Endodermal cell (in vitro differentiated cells): ENCODE measurements at places on chromosomes 3 and 15.
A peak's percentile ranks its signal among the peaks of the same experiment; 100 is the strongest.

DNA sequence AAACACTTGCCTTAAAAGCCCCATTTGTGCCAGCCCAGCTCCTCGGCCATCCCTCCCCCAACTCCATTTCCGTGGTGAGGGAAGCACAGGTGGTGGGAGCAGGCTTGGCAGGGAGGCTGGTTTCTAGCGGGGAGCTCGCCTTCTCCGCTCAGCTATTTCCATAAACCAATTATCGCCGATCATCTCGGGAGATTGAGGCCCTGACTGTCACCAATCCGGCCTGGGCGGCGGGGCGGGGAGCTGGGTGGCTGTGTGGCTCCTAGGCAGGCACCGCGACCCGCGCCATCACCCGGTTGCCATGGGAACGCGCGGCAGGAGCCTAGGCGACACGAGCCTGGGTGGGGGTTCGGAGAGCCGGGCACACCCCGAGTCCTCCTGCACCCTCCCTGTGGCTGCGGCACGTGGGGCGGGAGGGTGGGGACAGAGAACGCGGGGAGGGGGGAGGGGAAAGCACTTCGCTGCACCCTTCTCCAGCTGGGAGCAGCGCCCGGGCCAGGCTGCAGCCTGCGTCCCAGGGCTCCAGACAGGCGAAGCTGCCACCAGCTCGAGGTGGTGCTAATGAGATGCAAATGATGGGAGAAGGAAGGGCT lies 9.3 kb downstream of the CCDC33 start:
- H3K4me3 ChIP-seq: peak overlapping the region; percentile 46
- H3K27ac ChIP-seq: no peak overlapping the region
- peaks cover 18% of the 10 kb centered on the region for H3K4me1 ChIP-seq
- peak; percentile 94 for DNase-seq

DNA sequence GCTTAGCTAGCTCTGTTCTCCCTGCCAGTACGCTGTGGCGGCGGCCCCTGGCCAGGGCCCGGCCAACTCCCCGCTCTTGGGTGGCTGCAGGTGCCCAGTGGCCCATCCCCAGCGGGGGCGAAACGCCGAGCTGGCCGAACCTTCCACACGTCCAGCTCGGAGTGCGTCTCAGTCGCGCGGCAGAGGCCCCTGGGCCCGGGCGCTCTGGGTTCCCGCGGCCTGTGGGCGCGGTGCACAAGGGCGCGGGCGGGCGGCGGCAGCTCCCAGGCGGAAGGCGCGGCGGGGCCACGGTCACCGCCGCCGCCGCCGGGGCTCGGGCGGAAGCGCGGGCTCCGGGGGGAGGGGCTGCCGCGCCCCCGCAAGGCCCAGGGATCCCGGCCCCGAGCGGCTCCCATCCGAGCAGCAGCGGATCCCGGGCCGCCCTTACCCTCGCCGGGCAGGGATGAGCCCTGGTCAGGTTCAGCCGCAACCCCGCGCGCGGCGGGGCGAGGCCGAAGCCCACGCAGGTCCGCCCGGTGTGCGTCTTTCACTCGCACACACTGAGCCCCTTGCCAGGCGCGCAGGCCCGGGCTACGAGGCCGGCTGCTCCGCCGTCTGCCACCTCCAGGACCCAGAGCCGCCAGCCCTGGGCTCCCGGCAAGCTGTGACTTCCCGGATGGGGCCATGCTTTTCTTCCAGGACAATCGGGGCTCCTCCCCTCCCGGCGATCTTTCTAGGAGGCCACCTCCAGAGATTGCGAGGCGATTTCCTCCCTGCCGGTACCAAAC lies 54.2 kb downstream of the CCDC54 start:
- H3K4me1 ChIP-seq: peaks cover 15% of the 10 kb centered on the region
- no peaks in the 10 kb centered on the region for H3K36me3 ChIP-seq
- peaks cover 8% of the 10 kb centered on the region for H3K27me3 ChIP-seq

DNA sequence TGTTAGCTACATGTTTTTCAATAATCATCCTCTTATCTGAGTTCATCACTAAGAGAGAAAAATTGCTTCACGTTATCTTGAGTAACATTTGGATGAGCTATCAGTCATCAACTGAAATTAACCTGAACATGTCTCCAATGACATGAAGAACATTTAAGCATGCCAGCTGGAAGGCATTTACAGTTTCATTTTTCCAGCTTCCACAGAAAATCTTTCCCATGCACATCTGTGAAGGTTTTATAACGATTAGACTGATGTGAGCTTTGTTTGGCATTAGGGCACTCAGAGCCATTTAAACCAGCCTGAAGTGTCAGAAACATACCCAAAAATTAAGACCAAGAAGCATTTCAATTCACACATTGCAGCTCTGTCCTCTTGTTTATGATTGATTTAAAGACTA lies 235.8 kb upstream of the ARHGEF26 start:
- no peak overlapping the region for H3K27ac ChIP-seq
- no peaks in the 10 kb centered on the region for H3K4me1 ChIP-seq
- H3K36me3 ChIP-seq: no peaks in the 10 kb centered on the region
- no peak for DNase-seq
- no peak overlapping the region for H3K4me3 ChIP-seq

- H3K27ac ChIP-seq: no peak within 1 kb of the TSS
- H3K4me1 ChIP-seq: no peaks in the 10 kb centered on the region
- H3K4me3 ChIP-seq: peak within 1 kb of the TSS; percentile 78
- no peaks in the 10 kb centered on the region for H3K36me3 ChIP-seq
- H3K27me3 ChIP-seq: peaks cover 29% of the 10 kb centered on the region
- DNase-seq: peak; percentile 99
These were observed at the start of gene SCAMP5 for GRCh38 chr15:74995182-74995778. SCAMP5 (plus strand) TSS chr15:74995563; CDS start chr15:75011840, 16,277 bp downstream.

GRCh38 chr15:91318931-91319330 lies 218.9 kb downstream of the SV2B start:
- no peak overlapping the region for H3K27ac ChIP-seq
- no peak overlapping the region for H3K4me3 ChIP-seq
- H3K4me1 ChIP-seq: no peaks in the 10 kb centered on the region

DNA sequence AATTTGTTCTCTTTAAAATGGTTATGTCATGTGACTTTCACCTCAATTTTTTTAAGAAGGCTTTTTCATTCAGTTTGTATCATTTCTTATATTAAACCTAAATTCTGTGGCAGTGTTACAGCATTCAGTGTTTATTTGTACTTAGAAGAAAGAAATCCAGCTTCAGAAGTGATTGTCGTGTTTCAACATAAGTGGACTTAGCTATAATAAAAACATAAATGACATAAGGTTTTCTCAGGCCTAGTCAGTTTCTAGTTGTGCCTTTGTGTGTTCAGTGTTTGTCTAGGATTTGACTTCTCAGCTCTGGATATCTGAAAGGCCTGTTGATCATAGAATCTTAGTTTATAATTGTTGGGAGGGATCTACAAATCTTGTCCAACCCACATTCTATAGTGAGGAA lies 80.5 kb downstream of the STT3B start:
- H3K27me3 ChIP-seq: no peaks in the 10 kb centered on the region
- peaks cover 87% of the 10 kb centered on the region for H3K36me3 ChIP-seq
- no peak overlapping the region for H3K27ac ChIP-seq
- H3K4me1 ChIP-seq: no peaks in the 10 kb centered on the region
- DNase-seq: no peak

DNA sequence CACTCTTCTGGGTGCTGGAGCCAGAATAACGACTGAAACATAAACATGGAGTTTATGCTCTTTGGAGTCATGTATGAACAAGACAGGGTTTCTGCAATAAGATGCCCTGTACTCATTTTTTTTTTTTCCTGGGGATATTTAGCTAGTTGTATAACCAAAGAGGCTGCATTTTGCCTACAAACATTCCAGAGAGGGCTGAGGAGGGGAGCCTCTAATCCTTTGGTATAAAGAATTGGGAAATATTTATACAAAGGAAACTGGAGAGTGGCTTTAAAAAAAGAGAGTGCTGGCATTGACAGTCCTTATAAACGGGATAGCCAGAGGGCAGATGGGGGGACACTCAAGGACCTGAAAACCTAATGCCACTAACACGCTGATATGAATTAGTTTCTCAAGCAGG lies 32.4 kb upstream of the GAP43 start:
- no peak for DNase-seq
- no peaks in the 10 kb centered on the region for H3K4me1 ChIP-seq
- peaks cover 5% of the 10 kb centered on the region for H3K27me3 ChIP-seq
- H3K4me3 ChIP-seq: no peak overlapping the region
- H3K36me3 ChIP-seq: no peaks in the 10 kb centered on the region

- DNase-seq: no peak
- H3K36me3 ChIP-seq: no peaks in the 10 kb centered on the region
- no peak overlapping the region for H3K27ac ChIP-seq
These were observed 86.4 kb downstream of the DNAJB8 start for GRCh38 chr3:128380295-128380694.

DNA sequence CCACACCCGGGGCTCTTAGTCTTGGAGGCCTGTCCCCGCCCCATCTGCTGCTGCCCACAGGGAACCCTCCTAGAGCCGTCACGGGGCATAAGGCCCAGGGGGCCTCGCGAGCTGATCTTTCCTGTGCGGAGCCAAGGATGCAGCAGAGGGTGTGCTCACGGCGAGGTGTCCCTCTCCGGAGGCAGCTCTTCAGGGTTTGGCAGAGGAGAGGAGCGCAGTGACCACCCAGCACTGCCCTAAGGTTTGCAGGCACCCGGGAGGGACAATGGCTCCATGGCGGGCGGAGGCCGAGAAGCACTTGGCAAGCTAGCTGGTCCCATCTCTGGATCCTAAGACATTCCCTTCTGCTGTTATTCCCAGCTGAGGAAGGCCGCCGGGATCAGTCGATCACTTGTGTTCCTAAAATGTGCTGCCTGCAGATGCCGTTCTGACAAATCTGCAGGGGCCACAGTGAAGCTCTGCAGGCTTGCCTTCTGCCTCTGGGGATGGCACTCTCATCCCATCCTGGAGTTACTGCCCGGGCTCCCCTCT lies 47.4 kb upstream of the PCSK6 start:
- no peaks in the 10 kb centered on the region for H3K36me3 ChIP-seq
- H3K4me1 ChIP-seq: no peaks in the 10 kb centered on the region
- H3K27me3 ChIP-seq: no peaks in the 10 kb centered on the region
- no peak overlapping the region for H3K27ac ChIP-seq
- H3K4me3 ChIP-seq: no peak overlapping the region

DNA sequence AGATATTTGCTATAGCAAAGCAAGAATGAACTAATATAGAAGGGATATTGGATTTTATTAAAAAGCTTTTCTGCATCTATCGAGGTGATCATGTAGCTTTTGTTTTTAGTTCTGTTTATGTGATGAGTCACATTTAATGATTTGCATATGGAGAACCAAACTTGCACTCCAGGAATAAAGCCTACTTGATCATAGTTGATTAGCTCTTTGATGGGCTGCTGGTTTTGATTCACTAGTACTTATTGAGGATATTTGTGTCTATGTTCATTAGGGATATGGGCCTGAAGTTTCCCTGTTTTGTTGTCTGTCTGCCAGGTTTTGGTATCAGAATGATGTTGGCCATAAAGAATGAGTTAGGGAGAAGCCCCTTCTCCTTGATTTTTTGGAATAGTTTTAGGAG lies 310.7 kb downstream of the ARPP21 start:
- DNase-seq: no peak
- H3K27me3 ChIP-seq: no peaks in the 10 kb centered on the region
- no peaks in the 10 kb centered on the region for H3K4me1 ChIP-seq
- no peak overlapping the region for H3K27ac ChIP-seq
- no peak overlapping the region for H3K4me3 ChIP-seq

DNA sequence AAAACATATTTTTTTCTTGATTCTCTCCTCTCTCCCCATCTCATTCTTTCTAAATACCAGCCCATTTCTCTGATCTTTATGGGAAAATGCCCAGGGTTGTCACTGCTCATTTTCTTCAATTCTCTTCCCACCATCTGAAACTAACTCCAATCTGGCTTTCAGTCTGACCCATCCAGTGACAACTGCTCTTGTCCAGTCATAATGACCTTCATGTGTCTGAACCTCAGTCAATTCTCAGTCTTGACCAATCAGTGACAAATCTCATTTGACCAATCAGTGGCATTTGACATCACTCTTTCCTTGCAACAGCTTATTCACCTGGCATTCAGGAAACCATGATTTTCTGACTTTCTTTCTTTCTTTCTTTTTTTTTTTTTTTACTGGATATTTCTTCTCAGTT lies 15.1 kb downstream of the VEPH1 start:
- H3K36me3 ChIP-seq: no peaks in the 10 kb centered on the region
- H3K27me3 ChIP-seq: no peaks in the 10 kb centered on the region
- H3K27ac ChIP-seq: no peak overlapping the region
- H3K4me3 ChIP-seq: no peak overlapping the region
- H3K4me1 ChIP-seq: no peaks in the 10 kb centered on the region

DNA sequence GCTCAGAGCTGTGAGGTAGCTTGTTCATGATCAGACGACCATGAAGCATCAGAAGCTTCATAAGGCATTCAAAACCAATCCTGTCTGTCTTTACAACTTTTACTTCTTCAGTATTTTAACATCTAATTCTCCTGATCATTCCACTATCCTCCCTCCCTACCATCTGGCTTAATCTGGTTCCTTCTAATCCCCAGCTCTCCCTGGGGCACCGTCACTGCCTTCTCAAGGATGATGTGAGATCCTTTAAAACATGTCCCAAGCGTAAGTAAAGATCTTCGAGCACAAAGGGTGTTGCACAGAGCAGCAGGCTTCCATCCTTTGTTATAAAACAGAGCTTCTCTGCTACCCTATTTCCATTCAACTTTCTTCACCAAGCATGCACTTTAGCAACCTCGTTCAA lies 362.7 kb upstream of the ARRDC4 start:
- H3K27me3 ChIP-seq: no peaks in the 10 kb centered on the region
- peaks cover 6% of the 10 kb centered on the region for H3K4me1 ChIP-seq
- H3K4me3 ChIP-seq: no peak overlapping the region
- no peak overlapping the region for H3K27ac ChIP-seq

DNA sequence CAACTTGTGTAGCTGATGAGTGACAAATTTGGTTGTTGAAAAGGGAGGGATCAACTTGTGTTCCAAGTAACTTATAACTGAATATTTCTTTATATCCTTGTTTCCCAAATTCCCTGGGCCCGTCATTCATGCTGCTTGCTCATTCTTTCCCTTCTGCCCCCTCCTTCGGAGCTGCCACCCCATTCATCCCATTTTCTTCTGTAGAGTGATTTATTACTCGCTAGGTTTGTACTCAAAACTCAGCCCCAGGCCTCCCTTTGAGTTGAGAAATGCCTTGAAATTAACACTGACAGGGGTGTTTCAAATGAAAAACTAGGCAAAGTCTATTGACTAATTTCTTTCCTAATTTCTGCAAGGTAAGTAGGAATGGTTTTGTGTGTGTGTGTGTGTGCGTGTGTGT lies 277.4 kb upstream of the SLCO3A1 start:
- DNase-seq: no peak
- H3K27me3 ChIP-seq: no peaks in the 10 kb centered on the region
- H3K36me3 ChIP-seq: no peaks in the 10 kb centered on the region
- no peak overlapping the region for H3K4me3 ChIP-seq

DNA sequence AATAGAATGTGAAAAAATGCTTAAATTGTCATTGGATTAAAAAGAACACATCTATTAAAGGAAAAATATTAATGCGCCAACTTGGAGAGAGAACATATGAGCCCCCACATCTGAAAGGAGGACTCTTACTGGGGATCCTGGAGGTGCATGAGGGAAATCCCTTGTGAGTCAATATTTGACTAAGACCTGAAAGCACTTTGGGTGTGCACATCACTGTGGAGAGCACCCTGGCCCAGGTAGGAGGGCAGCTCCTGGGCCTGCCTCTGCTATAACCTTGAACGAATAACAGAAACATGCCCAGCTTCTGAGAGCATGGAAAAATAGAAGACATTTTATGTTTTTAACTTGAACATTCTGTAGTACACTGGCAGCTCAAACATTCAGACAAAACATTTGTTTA lies 199.8 kb downstream of the GAP43 start:
- no peaks in the 10 kb centered on the region for H3K36me3 ChIP-seq
- no peak for DNase-seq
- no peak overlapping the region for H3K27ac ChIP-seq
- no peaks in the 10 kb centered on the region for H3K27me3 ChIP-seq
- H3K4me1 ChIP-seq: peaks cover 16% of the 10 kb centered on the region

- peaks cover 34% of the 10 kb centered on the region for H3K4me1 ChIP-seq
- no peak overlapping the region for H3K4me3 ChIP-seq
- DNase-seq: no peak
- no peaks in the 10 kb centered on the region for H3K27me3 ChIP-seq
- no peak overlapping the region for H3K27ac ChIP-seq
These were observed 23.5 kb downstream of the ANP32A start for GRCh38 chr15:68797191-68797590.
